ENCODE measurements at places on chromosomes 4 and X.

- DNase-seq: no peak
Measured at GRCh38 chrX:153065389-153065788, 6.9 kb upstream of the PNMA6A start.

GRCh38 chr4:113643505-113643904, 118.0 kb downstream of the CAMK2D start:
- DNase-seq: no peak

DNA sequence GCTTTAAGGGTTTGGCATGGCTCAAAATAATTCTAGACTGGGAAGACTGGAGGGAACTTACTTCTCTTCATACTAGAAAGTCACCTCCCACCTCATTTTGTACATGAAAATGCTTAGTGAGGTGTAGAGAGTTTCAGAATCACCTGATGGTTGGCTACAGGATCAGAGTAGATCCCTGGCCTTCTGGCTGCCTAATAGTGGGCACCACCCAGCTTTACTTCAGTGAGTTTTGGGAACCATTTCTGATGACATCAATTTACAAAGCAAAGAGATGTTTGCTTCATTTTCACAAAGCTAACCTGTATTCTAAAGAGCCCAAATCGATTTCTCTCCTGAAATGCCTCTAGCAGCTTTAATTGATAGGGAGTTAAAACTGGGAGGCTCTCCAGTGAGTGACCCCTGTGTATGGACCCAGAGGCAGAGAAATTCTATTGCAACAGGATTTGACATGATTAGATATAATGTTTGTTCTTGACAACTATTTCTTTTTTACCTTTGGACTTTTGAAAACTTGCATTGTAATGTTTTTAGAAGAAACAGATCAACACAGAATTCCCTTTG, 180.5 kb downstream of the PTTG2 start:
- no peak for DNase-seq

DNA sequence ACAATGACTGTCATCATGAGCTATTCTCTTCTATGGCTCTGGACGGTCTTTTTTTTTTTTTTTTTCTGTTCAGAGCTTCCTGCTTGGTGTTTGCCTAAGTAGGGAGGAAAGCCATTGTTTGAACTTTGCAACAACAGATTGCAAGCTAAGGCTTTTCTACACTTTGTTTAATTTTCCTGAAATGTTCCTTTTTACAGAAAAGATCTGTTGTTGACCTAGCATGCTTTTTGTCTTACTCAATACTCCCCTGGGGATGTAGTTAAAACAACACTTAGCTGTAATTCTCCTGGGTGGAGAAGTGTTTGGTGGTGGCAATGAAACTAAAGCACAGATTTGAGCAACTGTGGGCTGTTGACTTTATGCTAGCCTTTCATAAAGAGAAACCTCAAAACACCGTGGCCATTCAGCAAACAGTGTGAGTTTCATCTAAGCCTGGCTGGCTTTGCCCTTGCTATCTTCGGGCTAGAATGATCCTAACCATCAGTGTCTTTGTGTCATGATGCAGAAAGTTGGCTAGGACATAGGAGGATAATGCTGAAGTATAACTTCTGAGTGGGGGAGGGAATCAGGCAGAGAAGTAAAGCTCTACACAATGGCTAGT, 110.5 kb downstream of the ANXA3 start:
- DNase-seq: no peak

DNA sequence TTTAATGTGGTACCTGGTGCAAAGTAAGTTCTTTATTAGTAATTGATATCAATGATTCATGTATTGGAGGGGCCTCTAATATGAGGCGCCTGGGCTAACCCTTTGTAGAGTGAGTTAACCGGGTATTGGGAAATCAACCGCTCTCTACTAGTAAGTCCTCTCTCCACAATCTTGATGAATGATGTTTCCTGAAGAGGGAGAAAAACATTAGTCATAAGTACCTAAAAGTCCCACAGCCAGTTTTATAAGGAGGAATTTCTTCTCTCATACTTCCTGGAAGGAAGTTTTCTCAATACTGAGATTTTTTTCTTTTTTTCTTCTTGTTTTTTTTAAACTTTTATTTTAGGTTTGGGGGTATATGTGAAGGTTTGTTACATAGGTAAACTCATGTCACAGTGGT, 62.3 kb downstream of the AGTR2 start:
- no peak for DNase-seq

DNA sequence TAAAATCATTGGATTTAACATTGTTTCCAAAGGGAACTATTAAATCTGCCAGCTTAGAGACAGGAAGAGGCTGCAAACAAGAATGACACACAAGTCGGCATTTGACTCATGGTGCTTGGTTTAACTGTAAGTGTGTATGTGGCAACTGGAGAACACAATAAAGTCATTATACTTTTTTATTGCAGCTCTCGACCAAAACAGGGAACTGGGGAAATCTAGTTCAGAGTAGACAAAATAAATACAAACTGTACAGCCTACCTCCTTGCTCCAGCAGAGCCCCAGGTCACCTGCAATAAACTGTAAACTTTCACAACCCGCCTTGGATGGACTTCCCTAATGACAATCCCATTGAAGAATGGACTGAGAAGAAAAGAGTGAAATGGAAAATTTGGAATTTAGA, 24.0 kb downstream of the NPY5R start:
- no peak for DNase-seq

DNA sequence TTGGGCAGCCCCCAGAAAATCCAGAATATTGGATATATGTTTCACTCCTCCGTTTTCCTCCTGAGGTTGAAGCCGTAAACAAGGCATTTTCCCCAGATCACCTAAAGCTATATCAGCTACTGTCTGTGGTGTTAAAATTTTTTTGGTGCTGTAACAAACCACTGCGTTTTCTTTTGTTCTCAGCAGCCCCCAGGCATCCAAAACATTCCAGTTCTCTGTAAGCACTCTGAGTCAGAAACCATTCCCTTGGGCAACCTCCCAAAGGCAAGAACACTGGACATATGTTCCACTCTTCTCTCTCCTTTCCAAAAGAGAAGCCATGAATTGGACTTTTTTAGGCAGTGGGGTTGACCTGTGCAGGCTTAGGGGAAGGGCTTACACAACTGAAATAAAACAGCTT, 310.9 kb downstream of the MID1IP1 start:
- no peak for DNase-seq

DNA sequence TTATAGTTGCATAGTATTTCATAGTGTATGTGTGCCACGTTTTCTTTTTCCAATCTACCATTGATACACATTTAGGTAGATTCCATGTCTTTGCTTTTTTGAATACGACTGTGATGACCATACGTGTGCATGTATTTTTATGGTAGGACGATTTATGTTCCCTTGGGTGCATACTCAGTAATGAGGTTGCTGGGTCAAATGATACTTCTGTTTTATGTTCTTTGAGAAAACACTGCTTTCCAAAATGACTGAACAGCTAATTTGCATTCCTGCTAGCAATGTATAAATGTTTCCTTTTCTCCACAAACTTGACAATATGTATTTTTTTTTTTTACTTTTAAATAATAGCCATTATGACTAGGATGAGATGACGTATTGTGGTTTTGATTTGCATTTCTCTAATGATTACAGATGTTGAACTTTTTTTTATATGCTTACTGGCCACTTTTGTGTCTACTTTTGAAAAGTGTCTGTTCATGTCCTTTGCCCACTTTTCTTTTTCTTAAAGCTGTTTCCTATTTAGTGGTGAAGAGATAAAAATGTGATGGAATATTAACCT, 969.5 kb upstream of the NDST4 start:
- no peak for DNase-seq

DNA sequence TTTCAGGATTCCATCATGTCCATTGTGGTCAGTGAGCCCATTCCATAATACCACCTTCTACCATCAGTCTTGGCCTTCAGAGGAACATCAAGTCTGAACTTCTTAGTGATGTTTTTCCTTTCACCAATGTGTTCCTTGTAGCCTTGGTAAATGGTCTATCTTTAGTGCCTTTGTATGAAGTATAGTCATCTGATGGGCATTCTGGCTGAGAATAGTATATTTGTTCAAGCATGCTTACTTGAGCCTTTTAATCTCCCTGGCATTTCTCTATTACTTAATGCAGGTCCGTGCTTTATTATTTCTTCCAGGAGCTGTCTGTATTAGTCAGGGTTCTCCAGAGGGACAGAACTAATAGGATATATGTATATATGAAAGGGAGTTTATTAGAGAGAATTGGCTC, 99.7 kb downstream of the TLL1 start:
- DNase-seq: no peak

- DNase-seq: no peak
Measured at GRCh38 chr4:176721459-176721858, 71.3 kb downstream of the VEGFC start.

DNA sequence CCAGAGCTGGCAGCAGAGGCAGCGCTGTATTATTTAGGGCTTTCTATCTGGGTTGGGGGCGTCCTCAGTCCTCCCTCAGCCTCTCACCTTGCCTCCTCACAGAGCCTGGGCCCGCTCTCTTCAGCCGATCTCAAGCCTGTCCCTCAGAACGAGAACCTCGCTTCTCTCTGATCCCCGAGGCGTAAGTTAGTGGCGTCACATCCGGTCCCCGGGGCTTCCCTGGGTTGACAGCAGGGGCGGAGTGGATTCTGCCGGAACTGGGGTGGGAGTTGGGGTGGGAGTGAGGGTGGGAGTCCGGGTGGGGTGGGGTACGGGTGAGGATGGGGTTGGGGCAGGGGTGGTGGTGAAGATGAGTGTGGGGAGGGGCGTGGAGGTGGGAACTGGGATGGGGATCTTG, at the start of gene MAGEA10:
Gene MAGEA10, minus strand, starts transcription at position 190 of the 397 bp plus-strand sequence. CDS start 2,957 bp downstream, outside the sequence.
- DNase-seq: no peak

- DNase-seq: no peak
Measured at GRCh38 chrX:2820136-2820771, 8.5 kb upstream of the GYG2 start.

GRCh38 chr4:127709456-127709855, 20.7 kb upstream of the SLC25A31 start:
- DNase-seq: no peak

GRCh38 chrX:12497832-12498591, 293.2 kb upstream of the PRPS2 start:
- no peak for DNase-seq

DNA sequence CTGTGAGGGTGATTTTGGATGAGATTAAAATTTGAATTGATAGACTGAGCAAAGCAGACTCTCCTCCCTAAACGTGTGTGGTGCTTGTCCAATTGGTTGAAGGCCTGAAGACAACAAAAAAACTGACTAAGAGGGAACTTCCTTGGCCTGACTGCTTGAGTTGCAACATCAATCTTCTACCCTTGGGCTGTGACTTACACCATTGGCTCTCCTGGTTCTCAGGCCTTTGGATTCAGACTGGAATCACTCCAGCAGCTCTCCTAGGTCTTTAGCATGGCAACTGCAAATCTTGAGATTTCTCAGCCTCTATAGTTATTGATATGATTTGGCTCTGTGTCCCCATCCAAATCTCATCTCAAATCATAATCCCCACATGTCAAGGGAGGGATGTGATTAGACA, 49.7 kb upstream of the IGFBP7 start:
- DNase-seq: no peak

DNA sequence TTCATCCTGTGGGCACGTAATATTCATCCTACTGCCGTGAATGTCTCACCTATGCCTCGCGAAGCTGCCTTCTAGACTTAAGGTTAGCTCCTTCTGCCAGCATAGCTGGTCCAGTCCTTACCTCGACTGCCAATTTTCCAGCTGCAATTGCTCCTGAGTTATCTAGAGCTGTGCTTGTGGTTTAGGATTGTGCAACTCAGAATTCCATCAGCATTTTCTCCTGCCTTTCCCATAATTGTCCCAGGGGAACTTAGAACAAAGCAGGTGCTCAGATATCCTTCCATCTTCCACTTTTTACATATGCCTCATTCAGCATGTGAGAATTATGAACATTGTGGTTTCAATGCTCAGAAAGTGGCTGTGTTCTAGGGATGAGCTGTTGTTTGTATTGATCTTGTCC, 131.4 kb upstream of the ADGRL3 start:
- DNase-seq: no peak

- no peak for DNase-seq
Measured at GRCh38 chr4:147589586-147589985, 27.6 kb upstream of the TMEM184C start.

GRCh38 chrX:39398215-39398962, 597.1 kb downstream of the MID1IP1 start:
- no peak for DNase-seq

DNA sequence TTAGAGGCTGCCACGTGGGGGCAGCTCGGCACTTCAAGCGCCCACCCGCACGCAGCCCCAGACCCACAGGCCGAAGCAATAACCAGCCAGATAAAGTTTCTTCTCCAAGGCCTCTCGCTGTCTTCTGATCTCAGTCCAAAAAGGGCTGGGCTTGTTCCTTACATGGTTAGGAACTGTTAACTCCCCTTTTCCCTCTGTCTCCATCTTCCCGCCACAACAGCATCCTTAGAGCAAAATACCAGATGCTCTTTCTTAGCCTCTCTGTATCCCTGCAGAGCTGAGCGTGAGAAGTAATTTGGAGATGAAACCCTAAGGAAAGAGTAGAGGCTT, 23.4 kb upstream of the KIAA1210 start:
- no peak for DNase-seq

GRCh38 chr4:106035204-106035603, 139.9 kb downstream of the NPNT start:
- DNase-seq: no peak

DNA sequence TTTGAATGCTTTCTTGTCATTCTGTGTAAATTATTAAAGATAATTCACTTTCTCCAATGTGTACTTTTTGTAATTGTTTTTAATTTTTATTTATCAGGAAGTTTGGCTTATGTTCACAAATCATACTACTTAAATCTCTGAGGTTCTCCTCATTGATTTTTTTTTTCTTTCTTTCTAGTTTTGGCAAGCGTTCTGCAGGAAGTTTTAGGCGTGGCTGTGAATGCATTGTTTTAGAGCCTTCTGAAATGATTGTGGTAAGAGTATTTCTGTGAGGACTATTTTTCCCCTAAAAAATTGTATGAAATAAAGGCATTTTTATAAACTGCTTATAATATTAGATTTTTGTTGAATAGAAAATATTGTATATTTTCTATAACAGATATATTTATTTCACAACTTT, 135.8 kb downstream of the RAPGEF2 start:
- DNase-seq: no peak

DNA sequence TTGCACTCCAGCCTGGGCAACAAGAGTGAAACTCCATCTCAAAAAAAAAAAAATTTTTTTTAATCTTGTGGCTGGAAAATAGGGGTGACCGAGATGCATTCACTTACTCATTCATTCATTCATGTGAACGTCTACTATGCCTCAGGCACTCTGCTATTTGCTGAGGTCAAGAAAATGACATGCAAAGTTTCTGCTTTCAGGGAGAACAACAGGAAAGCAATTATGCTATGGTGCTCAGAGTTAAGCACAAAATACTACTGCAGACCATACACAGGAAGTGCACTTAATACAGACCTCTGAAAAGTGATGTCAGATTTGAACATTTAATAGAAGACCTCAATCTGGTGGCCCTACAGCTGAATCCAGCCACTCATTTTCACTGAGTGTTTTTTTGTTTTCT, 59.6 kb upstream of the DUSP21 start:
- DNase-seq: no peak

GRCh38 chrX:103656617-103657016, 27.8 kb downstream of the TCEAL1 start:
- DNase-seq: no peak

GRCh38 chrX:129782706-129783105, 3.0 kb downstream of the SASH3 start:
- DNase-seq: no peak

Measured in activated T-cell treated with anti-CD3 and anti-CD28 coated beads, Interleukin-2, amount 50 U/mL, for 4 hours (primary cell).